ENCODE measurements at places on chromosomes 2 and 18. TPM values are rescaled to one million over a fixed set of nuclear protein-coding genes. Genes with fewer than 3 reads are reported as not detected.

The PAX8 gene
- total RNA-seq: 3.5 TPM

The ALK gene
- total RNA-seq: 0.30 TPM

The TTL gene
- total RNA-seq: 45.4 TPM

The CRACDL gene
- total RNA-seq: 14.6 TPM

The OSBPL6 gene
- 35.4 TPM for total RNA-seq

The SPC25 gene
- total RNA-seq: 5.9 TPM

DNA sequence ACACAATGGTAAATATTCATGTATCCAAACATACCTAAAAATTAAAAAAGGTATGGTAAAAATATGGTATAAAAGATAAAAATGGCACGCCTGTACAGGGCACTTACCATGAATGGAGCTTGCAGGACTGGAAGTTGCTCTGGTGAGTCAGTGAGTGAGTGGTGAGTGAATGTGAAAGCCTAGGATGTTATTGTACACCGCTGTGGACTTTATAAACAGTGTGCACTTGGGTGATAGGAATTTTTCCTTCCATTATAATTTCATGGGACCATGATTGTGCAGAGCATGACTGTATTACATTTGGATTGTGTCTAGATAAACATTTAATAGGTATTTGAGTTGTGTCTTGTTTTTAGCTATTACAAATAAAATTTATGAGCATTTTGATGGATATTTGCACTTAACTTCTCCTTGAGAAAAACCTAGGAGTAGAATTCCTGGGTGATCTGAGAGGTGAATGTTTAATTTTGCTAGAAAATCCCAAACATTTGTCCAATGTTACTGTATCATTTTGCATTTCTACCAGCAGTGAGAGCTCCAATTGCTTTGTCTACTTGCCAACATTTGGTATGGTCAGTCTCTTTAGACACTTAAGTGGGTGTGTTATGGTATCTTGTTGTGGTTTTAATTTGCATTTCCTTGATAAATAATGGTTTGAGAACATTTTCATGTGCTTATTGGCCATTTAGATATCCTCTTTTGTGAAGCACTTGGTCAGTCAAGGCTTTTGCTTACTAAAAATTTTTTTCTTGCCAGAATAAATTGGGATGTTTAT lies 81.7 kb downstream of the BCL2L11 start:
- no peak overlapping the region for H3K4me3 ChIP-seq
- H3K4me1 ChIP-seq: no peaks in the 10 kb centered on the region
- H3K36me3 ChIP-seq: no peaks in the 10 kb centered on the region
- no peaks in the 10 kb centered on the region for H3K27me3 ChIP-seq
- H3K27ac ChIP-seq: no peak overlapping the region

- no peak overlapping the region for H3K27ac ChIP-seq
- no peaks in the 10 kb centered on the region for H3K4me1 ChIP-seq
- no peaks in the 10 kb centered on the region for H3K36me3 ChIP-seq
- no peaks in the 10 kb centered on the region for H3K27me3 ChIP-seq
Measured at GRCh38 chr2:120488531-120488930, 142.6 kb downstream of the INHBB start.

GRCh38 chr2:59425247-59425646 lies 1128.2 kb downstream of the BCL11A start:
- no peaks in the 10 kb centered on the region for H3K4me1 ChIP-seq
- H3K36me3 ChIP-seq: no peaks in the 10 kb centered on the region
- no peaks in the 10 kb centered on the region for H3K27me3 ChIP-seq
- no peak overlapping the region for H3K27ac ChIP-seq

- H3K27ac ChIP-seq: no peak overlapping the region
- no peaks in the 10 kb centered on the region for H3K36me3 ChIP-seq
- no peaks in the 10 kb centered on the region for H3K27me3 ChIP-seq
- DNase-seq: no peak
- no peaks in the 10 kb centered on the region for H3K4me1 ChIP-seq
Measured at GRCh38 chr2:239765076-239765845, 259.9 kb downstream of the NDUFA10 start.

DNA sequence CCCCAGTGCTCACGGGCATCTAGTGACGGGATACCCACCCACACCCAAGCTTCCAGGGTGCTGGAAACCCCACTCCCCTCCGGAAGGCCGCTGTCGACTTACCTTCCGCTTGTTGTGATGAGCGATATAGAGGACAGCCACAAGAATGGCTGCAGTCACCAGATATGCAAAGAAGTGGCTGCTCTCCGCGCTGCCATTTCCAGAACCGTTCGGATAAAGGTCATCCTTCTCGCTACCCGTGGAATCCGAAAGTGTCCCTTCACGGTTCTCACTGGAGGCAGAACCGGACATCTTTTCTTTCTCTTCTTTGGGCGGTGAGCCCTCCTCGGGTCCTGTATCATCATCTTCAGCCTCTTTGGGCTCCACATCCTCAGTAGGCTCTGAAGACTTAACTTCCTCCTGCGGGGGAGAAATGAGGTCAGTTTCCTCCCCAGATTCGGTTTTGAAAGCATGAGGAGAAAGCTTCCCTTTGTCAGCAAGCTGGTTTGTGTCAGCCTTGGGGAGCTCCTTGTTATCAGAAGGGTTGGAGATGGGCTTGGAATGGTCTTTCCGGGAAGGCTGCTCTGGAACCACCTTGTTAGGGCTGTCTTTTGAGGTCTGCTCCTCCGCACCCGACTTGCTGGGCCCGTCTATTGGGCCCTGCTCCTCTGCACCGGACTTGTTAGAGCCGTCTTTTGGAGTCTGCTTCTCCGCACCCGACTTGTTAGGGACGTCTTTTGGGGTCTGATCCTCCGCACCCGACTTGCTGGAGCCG lies 1.2 kb downstream of the TGOLN2 start:
- H3K27me3 ChIP-seq: no peaks in the 10 kb centered on the region
- peak; percentile 41 for DNase-seq
- H3K36me3 ChIP-seq: peaks cover 27% of the 10 kb centered on the region
- peak overlapping the region; percentile 97 for H3K27ac ChIP-seq
- peak overlapping the region; percentile 81 for H3K4me3 ChIP-seq
- H3K4me1 ChIP-seq: peaks cover 63% of the 10 kb centered on the region

GRCh38 chr2:239870863-239871262 lies 154.3 kb downstream of the NDUFA10 start:
- H3K4me1 ChIP-seq: no peaks in the 10 kb centered on the region
- DNase-seq: no peak
- no peak overlapping the region for H3K27ac ChIP-seq

GRCh38 chr2:55309446-55309845 lies 40.4 kb upstream of the MTIF2 start:
- no peaks in the 10 kb centered on the region for H3K4me1 ChIP-seq
- H3K36me3 ChIP-seq: no peaks in the 10 kb centered on the region
- no peak overlapping the region for H3K4me3 ChIP-seq
- no peaks in the 10 kb centered on the region for H3K27me3 ChIP-seq
- DNase-seq: no peak

GRCh38 chr2:119464981-119465380 lies 33.3 kb downstream of the TMEM37 start:
- H3K4me1 ChIP-seq: peaks cover 17% of the 10 kb centered on the region
- H3K27ac ChIP-seq: no peak overlapping the region
- H3K36me3 ChIP-seq: no peaks in the 10 kb centered on the region
- no peaks in the 10 kb centered on the region for H3K27me3 ChIP-seq

GRCh38 chr2:164746713-164747112 lies 94.9 kb downstream of the COBLL1 start:
- no peaks in the 10 kb centered on the region for H3K36me3 ChIP-seq
- no peaks in the 10 kb centered on the region for H3K27me3 ChIP-seq
- H3K4me1 ChIP-seq: peaks cover 3% of the 10 kb centered on the region

Measured in upper lobe of left lung (tissue), 6 donors.